ENCODE measurements at places on chromosomes 11 and 22. TPM values are rescaled to one million over a fixed set of nuclear protein-coding genes. Genes with fewer than 3 reads are reported as not detected.

Gene TECTA
- 1.2 TPM for total RNA-seq

Gene OR51E2
- not detected for total RNA-seq

Gene CRYBB2
- not detected for total RNA-seq

GRCh38 chr11:74299015-74299414 lies 12.4 kb downstream of the P4HA3 start:
- no peak for DNase-seq
- no peaks in the 10 kb centered on the region for H3K4me1 ChIP-seq
- H3K4me3 ChIP-seq, result no peak overlapping the region
- H3K27me3 ChIP-seq, result no peaks in the 10 kb centered on the region

- no peaks in the 10 kb centered on the region for H3K36me3 ChIP-seq
- H3K4me1 ChIP-seq, result no peaks in the 10 kb centered on the region
- no peak overlapping the region for H3K4me3 ChIP-seq
- H3K27ac ChIP-seq, result no peak overlapping the region
- no peak for DNase-seq
Observed at GRCh38 chr11:72668629-72669347, 5.4 kb downstream of the PDE2A start.

DNA sequence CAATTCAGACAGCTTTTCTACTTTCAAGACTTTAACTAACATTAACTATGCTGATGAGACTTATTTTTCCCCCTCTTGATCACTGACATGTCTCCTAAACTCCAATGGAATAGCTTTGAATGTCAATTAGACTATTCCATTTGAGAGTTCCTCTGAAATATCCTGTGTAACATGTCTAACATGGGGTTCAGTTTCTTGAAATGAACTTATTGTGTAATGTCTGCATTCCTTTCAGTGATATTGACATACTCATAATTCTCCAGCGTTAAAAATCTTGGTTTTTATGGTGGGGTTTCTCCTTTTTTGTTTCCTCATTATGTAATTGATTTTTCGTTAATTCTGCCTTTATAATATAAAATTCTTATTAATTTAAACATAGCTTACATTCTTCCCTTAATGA lies 37.7 kb upstream of the SPTBN2 start:
- H3K36me3 ChIP-seq, result no peaks in the 10 kb centered on the region
- no peak overlapping the region for H3K4me3 ChIP-seq
- H3K27ac ChIP-seq, result no peak overlapping the region

Gene PIK3C2A
- 27.8 TPM for total RNA-seq

Gene TUBA8
- total RNA-seq, result 1.5 TPM

Measured in right lobe of liver (tissue), 6 donors.